Left colon (tissue), 2 donors: ENCODE measurements at places on chromosomes 5 and 9. TPM values are rescaled to one million over a fixed set of nuclear protein-coding genes. Genes with fewer than 3 reads are reported as not detected.

Gene ZFP2
- 0.95 TPM for total RNA-seq

Gene RASEF
- total RNA-seq = 51.1 TPM

Gene CTSL
- total RNA-seq = 69.5 TPM

Gene PPIC
- total RNA-seq = 86.0 TPM

Gene SLC34A3
- total RNA-seq = not detected

Gene PRLR
- total RNA-seq = 28.6 TPM

DNA sequence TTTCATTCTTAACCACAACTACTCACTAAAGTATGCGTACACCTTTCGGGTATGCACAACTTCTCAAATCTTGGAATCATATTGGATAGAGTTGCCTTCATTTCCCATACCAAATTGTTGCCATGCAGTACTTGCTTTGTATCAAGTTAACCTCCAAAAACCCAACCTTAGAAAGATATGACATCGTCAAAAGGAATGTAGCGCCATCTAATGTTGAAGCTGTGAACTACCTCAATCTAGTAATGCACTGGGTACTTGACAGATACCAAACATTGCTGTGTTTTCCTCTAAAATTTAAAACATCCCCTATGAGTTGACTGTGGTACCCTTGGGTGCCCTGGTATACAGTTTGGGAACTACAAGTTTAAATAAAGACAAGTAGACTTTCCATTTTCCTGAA is 318.4 kb downstream of the ARL15 start:
- no peak for DNase-seq

GRCh38 chr5:170131235-170131634 is 25.5 kb downstream of the FOXI1 start:
- no peak for DNase-seq

- DNase-seq = no peak
Measured at GRCh38 chr5:67686746-67687145, 490.1 kb upstream of the CD180 start.

DNA sequence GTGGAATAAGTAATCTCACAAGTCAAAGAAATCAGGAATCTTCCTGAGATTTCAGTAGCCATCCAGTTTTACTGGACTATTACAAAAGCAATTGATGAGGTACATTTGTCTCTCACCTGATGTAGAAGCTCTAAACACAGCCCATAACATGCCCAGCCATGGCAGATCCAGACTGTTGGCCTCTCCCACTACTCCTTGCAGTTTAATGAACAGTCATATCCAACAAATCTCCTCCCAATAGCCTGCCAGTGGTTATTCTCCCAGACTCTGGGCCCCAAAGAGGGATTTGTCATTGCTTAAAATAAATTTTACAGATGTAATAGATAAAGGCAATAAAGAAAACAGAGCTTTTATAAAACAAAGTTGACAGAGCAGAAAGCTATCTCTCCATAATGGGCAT is 80.8 kb downstream of the ZNF608 start:
- DNase-seq = no peak

DNA sequence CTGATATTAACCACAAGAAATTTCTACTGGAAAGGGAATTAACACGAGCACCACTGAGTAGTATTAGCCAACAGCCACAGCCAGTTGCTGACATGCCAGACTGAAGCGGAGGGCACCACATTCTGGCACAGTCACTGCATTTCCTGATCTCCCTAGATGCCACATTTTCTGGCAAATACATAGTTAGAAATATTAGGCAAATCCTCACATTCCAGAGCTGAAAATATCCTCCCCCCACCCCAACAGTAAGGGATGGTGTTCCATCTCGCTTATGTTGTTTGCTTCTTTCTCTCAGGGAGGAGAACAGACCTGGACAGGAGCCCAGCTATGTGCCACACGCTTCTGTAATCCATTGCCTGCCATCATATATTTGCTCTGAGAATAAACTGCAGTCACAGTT is 32.8 kb upstream of the MCTP1 start:
- no peak for DNase-seq

GRCh38 chr5:177546258-177546741 is 8.1 kb downstream of the FAM193B start:
- no peak for DNase-seq

DNA sequence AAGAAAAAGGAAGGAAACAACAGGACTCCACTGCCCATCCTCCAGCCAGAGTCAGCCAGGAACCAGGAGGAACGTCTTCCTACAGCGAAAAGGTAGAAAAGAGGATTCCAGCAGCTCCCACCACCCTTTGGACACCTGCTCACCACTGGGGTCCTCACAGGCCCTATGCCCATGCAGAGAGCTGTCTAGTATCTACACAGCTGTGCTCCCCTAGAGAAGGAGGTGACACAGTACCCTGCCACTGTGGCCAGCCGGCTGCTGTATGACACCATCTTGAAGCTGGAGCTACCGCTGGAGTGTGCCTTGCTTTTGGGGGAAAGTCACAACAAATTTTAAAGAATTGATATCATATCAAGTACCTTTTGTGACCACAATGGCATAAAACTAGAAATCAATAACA is 92.6 kb downstream of the GTF3C4 start:
- DNase-seq = no peak

GRCh38 chr9:93595861-93596365 is 19.5 kb downstream of the PHF2 start:
- no peak for DNase-seq

DNA sequence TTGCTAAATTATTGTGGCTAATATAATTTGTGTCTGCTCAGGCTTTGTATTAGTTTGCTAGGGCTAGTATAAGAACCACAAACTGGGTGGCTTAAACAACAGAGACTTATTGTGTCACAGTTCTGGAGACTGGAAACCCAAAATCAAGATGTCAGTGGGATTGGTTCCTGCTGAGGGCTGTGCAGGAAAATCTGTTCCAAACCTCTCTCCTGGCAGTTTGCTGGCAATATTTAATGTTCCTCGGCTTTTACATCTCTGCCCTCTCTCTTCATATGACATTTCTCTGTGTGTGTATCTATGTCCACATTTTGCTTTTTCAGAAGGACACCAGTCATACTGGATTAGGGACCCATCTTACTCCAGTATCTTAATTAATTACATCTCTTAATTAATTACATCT is 498.8 kb upstream of the CD180 start:
- no peak for DNase-seq

- DNase-seq = no peak
Measured at GRCh38 chr5:33287242-33287641, 153.5 kb upstream of the TARS1 start.

- no peak for DNase-seq
Measured at GRCh38 chr5:22372376-22372775, 480.8 kb downstream of the CDH12 start.
